IPS-NIHi11 (cell line): ENCODE measurements at places on chromosomes 2 and 18.

- no peak for DNase-seq
Observed at GRCh38 chr2:42147641-42148274, 21.4 kb upstream of the EML4 start.

DNA sequence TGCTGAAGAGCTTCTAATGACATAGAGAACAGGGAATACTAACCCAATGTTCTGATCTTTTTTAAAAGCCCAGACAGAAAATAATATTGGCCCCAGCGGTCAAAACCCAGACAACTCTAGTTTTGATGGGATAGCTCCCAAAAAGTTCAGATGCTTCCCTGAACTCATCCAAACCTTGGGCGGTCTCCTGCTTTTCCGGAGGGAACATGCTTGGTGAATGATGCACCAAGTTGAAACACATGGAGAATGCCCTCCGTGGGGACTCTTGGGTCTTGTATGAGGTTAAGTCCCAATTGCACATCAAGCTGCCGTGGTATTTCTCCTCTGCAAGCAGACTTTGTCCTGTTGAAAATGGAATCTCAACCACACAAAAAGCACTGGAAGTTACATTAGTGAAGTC lies 120.7 kb upstream of the CTAGE1 start:
- DNase-seq = no peak

DNA sequence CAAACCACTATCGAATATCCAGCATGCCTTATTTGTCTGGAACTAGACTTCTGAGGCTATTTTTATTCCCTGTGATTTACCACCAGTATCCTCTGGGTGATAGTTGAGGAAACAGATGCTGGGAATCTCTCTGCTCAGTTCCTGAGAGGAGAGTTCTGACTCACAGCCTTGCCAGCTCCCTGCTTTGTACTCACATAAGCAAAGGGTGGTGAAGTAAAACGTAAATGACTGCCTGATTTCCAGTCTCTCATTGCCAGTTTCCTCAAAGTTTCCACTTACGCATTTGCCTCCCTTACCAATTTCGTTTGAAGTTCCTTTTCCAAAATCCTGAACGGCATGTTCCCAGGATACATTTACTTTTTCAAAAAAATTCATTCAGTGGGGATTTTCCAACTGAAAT lies 69.2 kb upstream of the HNRNPA3 start:
- peak; percentile 12 for DNase-seq

GRCh38 chr2:155218945-155219344 lies 520.5 kb downstream of the KCNJ3 start:
- no peak for DNase-seq

GRCh38 chr2:96345438-96345837 lies 9.9 kb downstream of the NCAPH start:
- DNase-seq = peak; percentile 27

DNA sequence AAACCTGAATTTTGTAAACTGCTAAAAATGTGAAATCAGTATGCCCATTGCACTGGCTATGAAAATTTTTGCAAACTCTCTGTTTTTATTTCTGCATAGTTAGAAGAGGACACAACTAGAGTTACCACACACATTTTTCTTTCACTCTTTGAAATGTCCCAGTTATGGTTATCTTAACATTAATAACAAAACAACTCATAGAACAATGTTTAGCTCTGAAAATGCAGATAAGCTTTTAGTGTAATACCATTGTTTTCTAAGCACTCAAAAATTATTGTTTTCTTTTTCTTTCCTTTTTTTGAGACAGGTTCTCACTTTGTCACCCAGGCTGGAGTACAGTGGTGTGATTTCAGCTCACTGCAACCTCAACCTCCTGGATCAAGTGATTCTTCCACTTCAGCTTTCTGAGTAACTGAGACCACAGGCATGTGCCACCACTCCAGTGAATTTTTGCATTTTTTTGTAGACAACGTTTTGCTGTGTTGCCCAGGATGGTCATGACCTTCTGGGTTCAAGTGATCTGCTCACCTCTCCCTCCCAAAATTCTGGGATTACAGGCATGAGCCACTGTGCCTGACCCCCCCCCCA lies 1204.5 kb upstream of the ZEB2 start:
- DNase-seq = no peak

DNA sequence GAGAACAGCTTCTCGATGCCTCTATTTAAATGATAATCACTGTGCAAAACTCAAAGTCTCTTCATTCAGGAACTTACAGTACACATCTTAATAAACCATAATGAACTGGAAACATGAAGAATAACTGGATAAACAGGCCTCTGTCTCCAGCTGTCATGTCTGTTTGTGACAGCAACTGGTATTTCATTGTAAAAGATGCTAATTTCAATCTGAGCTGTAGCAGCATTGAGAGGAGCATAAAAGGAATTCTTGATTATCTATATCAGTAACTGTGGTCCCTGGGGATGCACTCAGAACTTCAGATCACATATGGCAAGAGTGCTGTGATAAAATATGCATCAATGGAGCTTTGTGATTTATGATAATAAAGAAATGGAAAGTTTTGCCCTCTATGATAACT lies 18.8 kb downstream of the CDH20 start:
- no peak for DNase-seq

- DNase-seq = no peak
Observed at GRCh38 chr2:203804764-203805485, 62.6 kb upstream of the CTLA4 start.

- DNase-seq = no peak
Observed at GRCh38 chr2:160666154-160667060, 172.8 kb upstream of the RBMS1 start.
